ENCODE measurements at places on chromosomes 11 and 22. TPM values are rescaled to one million over a fixed set of nuclear protein-coding genes. Genes with fewer than 3 reads are reported as not detected.

C2CD2L gene
- 16.5 TPM for total RNA-seq

DNA sequence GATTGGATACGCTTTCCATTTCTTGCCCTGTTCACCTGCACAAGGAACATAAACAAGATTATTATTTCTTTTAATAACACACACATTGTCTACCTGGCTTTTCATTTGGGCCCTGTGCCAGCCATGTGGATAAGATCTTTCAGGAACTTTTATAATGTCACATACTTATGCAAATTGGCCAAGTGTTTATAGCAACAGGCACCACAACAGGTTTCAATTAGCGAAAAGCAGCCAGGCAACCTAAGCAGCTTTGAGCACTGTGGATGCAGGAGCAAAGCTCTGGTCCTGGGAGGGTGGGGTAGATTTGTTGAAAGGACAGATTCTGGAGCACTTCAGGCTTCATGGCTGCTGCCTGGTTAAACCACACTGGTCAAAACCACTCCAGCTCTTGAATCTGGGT is 217.4 kb downstream of the BARX2 start:
- no peak overlapping the region for H3K4me3 ChIP-seq
- H3K36me3 ChIP-seq = no peaks in the 10 kb centered on the region
- H3K4me1 ChIP-seq = no peaks in the 10 kb centered on the region
- no peaks in the 10 kb centered on the region for H3K27me3 ChIP-seq

OR52H1 gene
- 0.35 TPM for total RNA-seq

- H3K4me1 ChIP-seq = peaks cover 2% of the 10 kb centered on the region
- no peak overlapping the region for H3K27ac ChIP-seq
- H3K36me3 ChIP-seq = no peaks in the 10 kb centered on the region
Observed at GRCh38 chr22:17431179-17431578, 61.9 kb downstream of the CECR2 start.

GRCh38 chr11:35593143-35593542 is 25.1 kb upstream of the FJX1 start:
- no peaks in the 10 kb centered on the region for H3K4me1 ChIP-seq
- H3K4me3 ChIP-seq = no peak overlapping the region
- H3K36me3 ChIP-seq = no peaks in the 10 kb centered on the region
